ENCODE measurements at places on chromosomes 11 and 22.

DNA sequence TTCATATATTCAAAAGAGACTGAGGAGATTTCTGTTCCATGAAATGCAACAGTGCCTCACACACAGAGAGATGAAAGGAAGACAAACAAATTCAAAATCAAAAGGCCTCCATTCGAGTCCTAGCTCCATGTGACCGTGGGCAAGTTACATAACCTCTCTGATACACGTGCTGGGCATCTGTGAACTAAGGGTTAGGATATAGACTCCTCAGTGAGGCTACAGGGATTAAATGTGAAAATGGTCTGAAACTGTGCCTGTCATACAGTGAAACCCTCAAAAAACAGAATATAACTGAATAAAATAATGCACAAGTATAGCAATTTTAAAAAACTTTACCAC, 111.8 kb upstream of the MTMR2 start:
- no peak for DNase-seq

GRCh38 chr11:28835317-28835716, 727.1 kb downstream of the METTL15 start:
- DNase-seq = no peak

- DNase-seq = no peak
These were observed 267.6 kb upstream of the TENM4 start for GRCh38 chr11:79708319-79708932.

GRCh38 chr22:43777286-43777685, 34.8 kb downstream of the EFCAB6 start:
- no peak for DNase-seq

DNA sequence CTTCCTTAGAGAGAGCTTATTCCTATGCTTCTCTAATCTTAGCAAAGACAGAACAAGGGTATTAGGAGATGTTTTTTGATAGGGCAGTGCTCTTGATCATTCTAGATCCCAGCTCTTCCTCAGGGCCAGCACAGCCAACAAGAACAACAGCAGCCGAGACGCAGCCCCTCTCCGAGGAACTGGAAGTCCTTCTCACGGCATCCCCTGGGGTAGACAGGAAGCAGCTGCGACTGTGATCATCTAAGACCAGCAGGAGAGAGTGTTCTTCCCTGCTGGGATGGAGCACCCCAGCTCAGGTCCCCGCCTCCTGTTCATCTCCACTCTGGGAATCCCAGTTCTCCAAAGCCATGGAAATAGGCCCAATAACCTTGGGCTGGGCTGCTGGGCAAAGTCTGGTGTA, 29.6 kb downstream of the IRAG1 start:
- DNase-seq = no peak

DNA sequence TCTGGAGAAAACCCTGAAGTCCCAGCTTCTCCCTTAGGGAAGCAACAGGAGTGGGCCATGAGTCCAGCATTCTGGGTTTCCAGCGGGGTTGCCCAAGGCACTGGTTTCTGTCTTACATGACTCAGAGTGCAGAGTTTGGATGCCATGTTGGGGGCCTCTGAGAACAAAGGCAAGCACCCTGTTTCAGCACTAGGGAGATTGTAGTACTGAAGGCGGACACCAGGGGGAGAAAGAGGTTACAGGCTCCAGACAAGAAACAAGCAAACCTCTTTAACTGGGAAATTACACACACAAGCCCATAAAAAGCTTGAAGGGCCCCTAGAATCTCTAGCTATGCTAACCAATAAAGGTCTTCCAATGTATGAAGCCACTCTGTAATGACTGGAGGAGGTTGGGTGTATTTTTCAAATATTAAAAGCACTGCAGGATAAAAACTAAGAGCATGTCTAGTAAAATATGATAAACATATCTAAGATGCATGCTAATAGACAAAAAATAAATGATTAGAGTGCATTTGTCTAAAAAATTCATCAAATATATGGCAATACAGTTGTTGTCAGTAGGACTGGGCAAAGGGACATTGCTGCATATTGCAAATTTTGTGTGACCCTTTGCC, 7.1 kb downstream of the MS4A6E start:
- DNase-seq = peak; percentile 78

- no peak for DNase-seq
These were observed 37.9 kb downstream of the MAPK1 start for GRCh38 chr22:21829523-21829922.

- DNase-seq = no peak
These were observed 92.1 kb upstream of the NARS2 start for GRCh38 chr11:78666675-78667160.

DNA sequence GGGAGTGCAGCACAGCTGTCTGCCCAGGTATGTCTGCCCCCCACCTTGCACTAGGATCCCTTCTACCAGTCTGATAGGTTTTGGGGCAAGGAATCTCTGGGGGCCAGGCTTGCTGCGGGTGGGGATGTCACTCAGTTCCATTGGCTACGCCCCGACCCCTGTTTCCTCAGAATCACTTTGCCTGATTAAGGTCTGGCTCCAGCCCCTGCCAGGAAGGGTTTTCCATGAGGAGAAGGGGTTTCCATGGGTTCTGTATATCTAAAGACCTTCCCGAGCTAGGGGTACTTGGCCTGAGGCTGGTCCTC, 14.0 kb downstream of the OTOG start:
- no peak for DNase-seq

DNA sequence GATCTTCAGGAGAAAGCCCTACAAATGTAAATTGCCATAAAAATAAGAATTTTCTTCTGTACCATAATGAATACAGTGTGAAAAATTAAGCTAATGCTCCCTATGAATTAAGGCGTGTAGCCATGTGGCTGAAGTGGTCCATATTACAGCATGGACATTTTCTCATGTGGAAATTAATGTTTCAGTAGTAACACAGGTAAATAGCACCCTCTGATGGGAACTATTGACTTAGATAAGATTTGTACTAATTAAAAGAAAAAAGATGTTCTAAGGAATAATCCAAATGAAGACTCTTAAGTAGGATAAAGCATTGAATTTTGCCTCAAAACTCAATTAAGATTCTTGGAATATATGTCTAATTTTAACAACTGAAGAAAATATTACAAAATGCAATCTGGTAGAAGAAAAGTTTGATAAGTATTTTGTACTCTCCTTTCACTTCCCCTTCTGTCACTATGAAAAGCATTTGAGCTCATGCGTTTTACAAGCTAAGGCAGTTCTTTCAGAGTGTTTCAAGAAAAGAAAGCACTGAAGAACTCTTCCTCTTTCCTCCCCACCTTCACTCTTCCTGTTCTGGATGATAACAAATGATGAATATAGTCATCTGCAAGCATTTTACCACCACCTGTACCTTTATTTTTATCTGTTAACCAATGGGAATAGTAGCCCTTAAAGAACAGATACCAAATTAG, 9.9 kb upstream of the OR8D2 start:
- DNase-seq = no peak

DNA sequence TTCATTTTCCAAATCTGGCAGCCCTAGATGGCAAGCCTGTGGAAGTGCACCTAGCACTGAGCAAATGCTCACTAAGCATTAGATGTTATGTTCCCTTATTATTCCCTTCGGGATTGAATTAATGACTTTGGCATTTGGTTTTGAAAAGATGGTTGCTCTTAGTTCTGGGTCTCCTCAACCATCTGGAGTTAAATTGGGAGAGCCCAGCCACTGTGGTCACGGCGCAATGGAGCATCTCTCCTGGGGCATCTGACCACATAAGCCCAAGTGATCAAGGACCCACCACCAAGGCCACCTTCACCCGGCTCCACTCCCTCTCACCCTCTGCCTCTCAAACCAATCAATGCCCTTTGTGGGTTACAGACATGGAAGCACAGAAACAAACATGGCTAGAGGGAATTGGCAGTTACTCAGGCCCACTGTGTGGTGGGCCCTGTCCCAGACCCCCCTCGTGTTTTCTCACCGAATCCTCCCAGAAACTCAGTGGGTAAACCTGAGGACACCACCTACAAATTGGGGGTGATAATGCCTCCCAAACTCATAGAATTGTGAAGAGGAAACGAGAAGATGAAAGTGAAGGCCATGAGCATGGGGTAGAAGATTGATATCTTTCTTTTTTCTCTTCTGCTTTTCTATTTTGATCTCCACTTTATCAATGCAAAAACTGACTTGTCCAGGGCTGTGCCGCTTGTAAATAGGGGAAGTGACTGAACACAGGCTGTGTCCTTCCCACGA, 52.2 kb downstream of the IRAG1 start:
- DNase-seq = no peak

GRCh38 chr22:28798810-28799605, 1.4 kb downstream of the XBP1 start:
- DNase-seq = peak; percentile 32

Data from activated CD4-positive, alpha-beta T cell treated with anti-CD3 and anti-CD28 coated beads, Interleukin-2, amount 50 U/mL, for 48 hours (primary cell).